ENCODE measurements at places on chromosomes 16 and 17.

GRCh38 chr17:79927688-79928501, 88.7 kb upstream of the CBX4 start:
- DNase-seq: no peak

- DNase-seq: no peak
These were observed 53.9 kb downstream of the USP22 start for GRCh38 chr17:20988896-20989295.

- DNase-seq: no peak
These were observed 22.6 kb downstream of the CNTNAP1 start for GRCh38 chr17:42704837-42705494.

GRCh38 chr16:56909527-56909979, 22.4 kb upstream of the HERPUD1 start:
- DNase-seq: no peak

DNA sequence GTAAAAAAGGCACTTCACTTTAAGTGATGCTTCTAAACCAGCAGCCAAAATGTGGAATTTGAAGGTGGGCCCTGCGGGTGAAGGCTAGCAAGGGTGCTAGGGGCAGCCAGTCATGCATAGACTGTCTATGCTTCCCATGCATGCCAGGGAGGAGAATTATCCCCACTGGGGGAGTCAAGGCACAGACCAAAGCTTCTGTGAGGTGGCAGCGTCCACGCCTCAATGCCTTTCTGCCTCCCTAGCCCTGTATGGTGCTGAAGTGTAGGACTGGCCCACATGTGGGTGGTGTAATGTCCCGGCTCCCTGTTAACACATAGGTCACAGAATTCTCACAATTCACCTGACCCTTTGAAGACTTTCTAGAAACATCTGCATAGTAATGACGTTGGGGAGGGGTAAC, 1.9 kb downstream of the HS3ST2 start:
- no peak for DNase-seq

Measured in activated CD8-positive, alpha-beta memory T cell treated with anti-CD3 and anti-CD28 coated beads for 24 hours (primary cell).